ENCODE measurements at places on chromosomes 12 and 14.

- no peak for DNase-seq
These were observed 188.4 kb downstream of the NRXN3 start for GRCh38 chr14:78358591-78358990.

DNA sequence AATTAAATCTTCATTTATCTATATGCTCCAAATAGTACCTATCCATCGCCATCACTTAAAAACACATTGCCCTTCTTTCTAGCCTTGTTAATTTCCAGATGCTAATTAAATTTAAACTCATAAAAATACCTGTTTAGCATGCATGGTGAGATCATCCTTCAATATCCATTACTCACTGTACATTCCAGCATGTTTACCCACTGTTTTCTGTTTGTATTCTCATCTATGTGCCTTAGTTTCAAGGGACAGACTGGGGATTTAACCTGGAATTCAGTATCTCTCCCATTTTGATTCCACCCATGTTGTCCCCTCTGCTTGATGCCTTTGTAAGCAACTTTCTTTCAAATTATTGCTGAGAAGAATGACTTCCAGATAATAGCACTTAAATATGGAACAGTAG is 208.0 kb downstream of the SPTSSA start:
- DNase-seq = no peak

DNA sequence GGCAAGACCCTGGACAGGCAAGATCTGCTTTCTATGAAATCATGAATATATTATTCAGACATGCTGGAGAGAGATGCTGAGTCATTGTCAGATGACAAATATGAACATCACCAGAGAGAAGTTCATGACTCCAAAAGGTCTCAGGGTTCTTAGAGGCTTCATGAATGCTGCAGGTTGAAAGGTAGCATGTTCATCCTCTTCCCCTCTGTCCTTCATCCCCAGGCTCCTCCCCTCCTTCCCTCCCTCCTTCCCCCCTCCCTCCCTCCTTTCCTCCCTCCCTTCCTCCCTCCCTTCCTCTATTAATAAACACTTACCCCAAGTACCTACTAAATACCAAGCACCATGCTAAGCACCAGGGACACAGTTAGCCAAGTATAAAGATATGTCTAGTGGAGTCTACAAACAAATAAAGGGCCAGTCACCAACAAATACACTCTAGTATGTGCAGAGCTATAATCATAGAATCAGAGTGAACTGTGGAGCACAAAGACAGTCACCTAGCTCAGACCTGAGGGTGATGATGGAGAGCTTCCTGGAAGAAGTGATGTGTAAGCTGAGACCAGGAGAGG is 46.2 kb downstream of the RPH3A start:
- DNase-seq = no peak

GRCh38 chr14:92914087-92914656 is 8.8 kb upstream of the CHGA start:
- peak; percentile 12 for DNase-seq

DNA sequence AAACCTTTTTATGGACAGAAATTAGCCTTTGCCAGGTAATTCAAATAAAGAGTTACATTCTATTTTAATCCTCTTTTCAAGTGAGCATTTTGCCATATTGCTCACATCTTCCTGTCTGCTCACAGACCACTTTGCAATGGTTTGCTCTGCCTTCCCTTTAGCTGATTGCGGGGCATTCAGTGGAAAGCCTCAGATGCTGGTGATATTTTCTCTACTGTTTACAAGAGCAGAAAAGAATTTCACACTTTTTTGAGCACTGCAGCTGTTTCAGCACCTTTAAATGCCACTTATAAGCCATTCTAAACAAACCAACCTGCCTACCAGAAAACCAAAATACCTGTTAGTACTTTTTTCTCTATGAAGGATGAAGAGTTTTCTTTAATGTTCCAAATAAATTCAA is 195.7 kb upstream of the LRIG3 start:
- DNase-seq = no peak

GRCh38 chr14:51394384-51394783 is 154.3 kb downstream of the TMX1 start:
- DNase-seq = no peak

- DNase-seq = no peak
These were observed 51.4 kb downstream of the FGD4 start for GRCh38 chr12:32450768-32451167.

DNA sequence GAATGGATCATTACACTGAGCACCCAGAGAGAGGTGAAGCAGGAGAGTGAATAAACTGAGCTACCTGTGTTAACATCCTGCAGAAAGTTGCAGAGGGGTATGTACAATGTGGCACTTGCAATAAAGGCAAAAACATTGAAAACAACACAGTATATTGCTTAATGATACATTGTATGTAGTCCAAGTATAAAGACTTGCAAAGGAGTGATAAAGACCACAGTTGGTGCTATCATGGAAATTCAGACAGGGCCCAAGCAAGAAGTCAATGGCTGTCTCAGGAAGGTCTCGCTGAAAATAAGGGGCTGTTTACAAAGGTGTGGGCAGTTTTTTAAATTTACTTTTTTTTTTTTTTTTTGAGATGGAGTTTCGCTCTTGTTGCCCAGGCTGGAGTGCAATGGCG is 10.0 kb downstream of the TMEM120B start:
- DNase-seq = no peak

DNA sequence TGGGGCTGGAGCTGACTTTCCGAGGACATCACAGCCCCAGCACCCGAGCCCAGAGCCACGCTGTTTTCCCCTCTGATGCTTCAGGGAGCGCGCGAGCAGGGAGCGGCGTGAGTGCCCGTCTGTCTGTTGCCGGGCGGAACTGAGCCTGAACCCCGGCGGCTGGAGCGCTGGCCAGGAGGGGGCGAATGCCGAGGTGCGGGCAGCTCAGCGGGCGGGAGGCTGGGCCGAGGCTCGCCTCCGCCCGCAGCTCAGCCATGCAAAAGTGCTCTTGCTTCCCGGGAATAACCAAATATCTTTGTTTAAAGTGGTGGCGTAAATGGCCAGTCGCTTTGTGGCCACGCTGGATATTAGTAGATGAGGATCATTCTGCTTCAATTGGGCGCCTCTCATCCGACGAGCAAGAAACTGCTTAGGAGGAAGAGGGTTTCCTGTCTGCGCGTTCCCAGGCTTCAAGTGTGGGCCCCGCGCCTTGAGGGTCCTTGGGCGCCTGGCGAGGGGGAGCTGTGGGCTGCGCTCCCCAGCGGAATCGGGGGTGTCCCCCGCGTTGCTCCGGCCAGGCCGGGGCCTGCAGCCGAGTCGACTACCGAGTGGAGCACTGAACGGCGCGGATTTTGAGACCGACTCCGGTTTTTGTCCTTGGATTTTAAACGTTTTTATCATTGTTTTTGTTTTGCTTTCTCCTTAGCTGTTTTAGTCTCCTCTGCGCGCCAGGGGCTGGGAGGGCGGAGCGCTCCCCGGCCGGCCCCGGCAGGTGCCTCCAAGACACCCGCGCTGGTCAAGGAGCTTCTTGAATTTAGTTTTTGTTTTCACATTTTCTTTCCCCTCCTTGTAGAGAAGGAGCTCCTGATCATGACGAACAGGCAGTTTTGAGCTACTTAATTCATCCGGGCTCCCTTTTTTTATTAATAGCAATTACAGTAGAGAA is 831 bp upstream of the NKX2-1 start:
- no peak for DNase-seq

- no peak for DNase-seq
These were observed 3.9 kb downstream of the KDM2B start for GRCh38 chr12:121576851-121577391.

DNA sequence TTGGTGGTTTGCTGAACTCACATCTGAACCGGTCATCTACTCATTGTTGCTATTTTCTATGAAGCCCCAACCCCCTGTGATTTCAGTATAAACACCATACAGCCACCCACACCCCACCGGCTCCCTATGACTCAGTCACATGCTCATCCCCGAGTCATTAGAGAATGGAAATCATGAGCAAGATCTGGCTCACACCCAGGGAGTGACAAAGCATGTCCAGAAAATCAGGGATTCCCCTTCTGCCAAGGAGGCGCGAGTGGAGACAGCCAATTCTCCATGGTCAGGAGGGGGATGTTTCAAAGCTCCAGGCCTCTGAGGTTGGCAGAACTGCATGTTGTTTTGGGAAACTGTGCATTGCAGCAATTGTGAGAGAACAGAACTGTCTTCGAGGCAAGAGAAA is 657.5 kb upstream of the TBX3 start:
- no peak for DNase-seq

- no peak for DNase-seq
These were observed 11.6 kb downstream of the RAP1B start for GRCh38 chr12:68622250-68622649.

- no peak for DNase-seq
These were observed 575 bp downstream of the TRAF3 start for GRCh38 chr14:102777711-102778337.

GRCh38 chr12:50185970-50186663 is 18.9 kb upstream of the CERS5 start:
- DNase-seq = no peak

DNA sequence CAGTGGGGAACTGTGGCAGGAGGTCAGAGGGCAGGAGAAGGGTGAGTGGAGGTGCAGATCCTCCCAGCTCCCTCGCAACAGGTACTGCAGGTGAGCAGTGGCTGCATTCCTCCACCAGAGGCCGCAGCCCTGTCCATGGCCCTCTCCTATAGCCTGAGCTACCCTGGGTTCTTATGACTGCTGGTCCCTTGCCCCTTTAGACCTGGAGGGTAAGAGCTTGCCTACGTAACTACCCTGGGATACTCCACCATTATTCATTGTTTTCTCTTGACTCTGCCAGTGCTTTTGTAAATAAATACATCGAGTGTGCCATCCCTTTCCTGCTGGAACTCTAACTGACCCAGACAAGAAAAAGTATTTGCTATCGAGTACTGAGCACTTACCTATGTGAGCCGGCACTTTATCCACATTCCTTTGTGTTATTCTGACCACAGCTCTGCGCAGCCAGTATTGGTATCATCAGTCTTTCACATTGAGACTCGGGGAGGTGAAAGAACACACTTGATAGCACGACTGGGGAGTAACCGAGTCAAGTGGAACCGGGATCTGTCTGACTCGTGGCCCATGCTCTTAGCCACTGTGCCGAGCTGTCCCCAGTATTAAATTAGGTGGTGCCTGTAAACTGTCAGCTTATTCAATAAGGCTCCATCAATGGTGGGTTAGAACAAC is 38.5 kb downstream of the LTBP2 start:
- no peak for DNase-seq

DNA sequence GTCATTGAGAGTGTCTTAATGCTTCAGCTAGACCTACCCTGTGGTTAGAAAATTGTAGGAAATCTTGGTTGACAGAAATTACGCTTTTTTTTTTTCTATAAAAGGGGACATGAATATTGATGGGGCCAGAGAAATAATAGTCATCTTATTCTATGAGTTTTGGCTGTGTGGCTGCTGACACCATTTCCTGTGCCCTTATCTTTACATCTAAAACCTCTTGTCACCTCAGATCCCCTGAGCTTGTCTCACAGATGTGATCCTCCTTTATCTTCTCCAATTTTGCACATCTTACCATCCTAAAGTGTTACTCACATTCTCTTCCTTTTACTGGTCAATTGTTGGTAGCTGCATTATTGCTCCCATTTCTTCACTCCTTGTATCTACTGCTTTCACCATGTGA is 36.1 kb downstream of the ASCL1 start:
- DNase-seq = no peak

DNA sequence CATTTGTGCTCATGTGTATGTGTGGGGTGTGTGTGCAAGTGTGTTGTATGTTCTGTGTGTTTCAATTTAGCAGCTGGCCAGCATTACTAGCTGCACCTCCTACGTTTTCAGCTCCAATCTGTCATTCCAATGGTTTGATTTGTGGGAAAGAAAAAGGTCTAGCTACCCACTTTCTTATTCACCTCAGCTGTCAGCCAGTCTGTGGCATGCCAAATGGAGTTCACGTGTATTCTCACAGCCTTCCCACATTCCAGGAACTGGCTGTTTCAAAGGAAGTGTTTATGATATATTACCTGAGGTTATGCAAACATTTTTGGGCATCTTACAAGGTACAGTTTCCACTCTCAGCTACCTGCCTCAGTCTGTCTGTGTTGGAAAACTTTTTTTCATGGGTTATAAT is 220.2 kb upstream of the CPNE8 start:
- DNase-seq = no peak

- no peak for DNase-seq
These were observed 38.0 kb downstream of the DPF3 start for GRCh38 chr14:72855913-72856312.

- no peak for DNase-seq
These were observed 6.7 kb upstream of the CACNA2D4 start for GRCh38 chr12:1924996-1925683.

- no peak for DNase-seq
These were observed 79.4 kb upstream of the HIF1A start for GRCh38 chr14:61615743-61616523.

DNA sequence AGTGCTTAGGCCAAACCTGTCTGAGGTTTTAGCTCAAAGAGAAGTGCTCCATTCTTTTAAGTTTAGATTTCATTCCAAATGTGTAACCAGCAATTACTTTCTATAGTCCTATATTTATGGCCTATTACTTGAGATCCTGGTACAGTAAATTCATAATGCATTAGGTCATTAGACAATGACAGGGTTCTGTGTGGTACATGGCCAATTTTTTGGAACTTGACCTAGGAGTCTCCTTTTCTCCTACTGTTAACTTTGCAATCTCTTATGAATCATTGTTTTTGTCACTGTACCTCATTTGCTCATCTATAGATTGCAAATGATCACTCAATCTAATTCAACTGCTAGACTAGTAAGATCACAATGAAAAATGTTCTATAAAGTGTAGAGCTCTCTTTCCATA is 136.7 kb downstream of the PDE3A start:
- no peak for DNase-seq
